ENCODE measurements at places on chromosomes 16 and 17. TPM values are rescaled to one million over a fixed set of nuclear protein-coding genes. Genes with fewer than 3 reads are reported as not detected.

DNA sequence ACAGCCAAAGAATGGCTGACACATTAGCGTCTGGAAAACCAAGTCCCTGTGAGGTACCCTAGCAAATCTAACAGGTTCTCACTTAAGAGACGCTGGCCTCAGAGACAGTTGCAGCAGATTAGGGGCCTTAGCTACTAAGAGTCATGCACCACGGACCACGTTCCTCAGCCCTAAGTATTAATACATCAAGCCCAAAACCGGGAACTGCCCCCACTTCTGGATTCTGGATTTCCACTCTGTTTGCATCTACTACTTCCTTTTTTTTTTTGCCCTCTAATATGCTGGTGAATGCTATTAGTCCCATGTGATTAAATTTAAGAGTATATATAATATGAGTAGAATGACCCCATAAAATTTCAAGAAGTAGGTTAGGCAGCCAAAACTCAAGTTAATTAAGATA is 775 bp upstream of the TERB1 start:
- no peak for DNase-seq

DNA sequence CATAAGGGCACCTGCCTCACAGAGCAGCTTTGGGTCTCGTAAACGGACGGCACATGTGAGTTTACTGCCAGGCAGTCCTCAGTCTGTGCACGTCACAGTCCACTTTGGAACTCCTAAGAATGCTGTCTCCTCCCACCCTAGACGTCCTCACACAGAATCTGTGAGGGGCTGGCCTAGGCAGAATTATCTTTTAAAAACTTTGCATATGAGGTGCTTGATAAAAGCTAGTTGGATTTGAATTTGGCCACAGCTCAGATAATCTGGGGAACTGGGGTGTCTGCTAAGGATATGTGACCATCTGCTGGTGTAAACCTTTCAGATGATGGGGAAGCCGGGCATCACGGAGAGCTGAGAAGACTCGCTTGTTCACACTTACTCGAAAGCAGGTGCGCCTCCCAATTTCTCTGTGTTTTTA is 64.4 kb downstream of the METRNL start:
- no peak for DNase-seq

DNA sequence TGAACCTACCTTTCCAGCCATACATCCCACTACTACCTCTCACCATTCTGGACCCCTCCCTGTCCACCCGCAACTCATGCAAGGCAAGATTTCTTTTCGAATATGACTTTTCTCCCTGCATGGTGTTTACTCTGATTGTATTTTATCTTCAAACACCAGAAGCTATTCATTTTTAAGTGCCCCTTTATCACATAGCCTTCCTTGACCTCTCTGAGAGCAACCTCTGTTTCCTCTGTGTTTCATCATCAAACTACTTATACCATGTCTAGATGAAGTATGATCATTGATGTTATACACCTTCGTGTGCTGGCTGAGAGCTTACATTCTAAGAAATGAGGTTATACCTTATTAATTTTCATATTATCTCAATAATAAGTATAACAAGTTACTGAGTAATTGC is 31.8 kb downstream of the SYCE1L start:
- DNase-seq: no peak

GRCh38 chr16:88482630-88483391 is 29.7 kb downstream of the ZFPM1 start:
- no peak for DNase-seq

The BRCA1 gene
- 19.4 TPM for total RNA-seq

GRCh38 chr17:29010586-29010985 is 4.8 kb upstream of the SEZ6 start:
- DNase-seq: no peak

The CDK5R1 gene
- total RNA-seq: 6.9 TPM

DNA sequence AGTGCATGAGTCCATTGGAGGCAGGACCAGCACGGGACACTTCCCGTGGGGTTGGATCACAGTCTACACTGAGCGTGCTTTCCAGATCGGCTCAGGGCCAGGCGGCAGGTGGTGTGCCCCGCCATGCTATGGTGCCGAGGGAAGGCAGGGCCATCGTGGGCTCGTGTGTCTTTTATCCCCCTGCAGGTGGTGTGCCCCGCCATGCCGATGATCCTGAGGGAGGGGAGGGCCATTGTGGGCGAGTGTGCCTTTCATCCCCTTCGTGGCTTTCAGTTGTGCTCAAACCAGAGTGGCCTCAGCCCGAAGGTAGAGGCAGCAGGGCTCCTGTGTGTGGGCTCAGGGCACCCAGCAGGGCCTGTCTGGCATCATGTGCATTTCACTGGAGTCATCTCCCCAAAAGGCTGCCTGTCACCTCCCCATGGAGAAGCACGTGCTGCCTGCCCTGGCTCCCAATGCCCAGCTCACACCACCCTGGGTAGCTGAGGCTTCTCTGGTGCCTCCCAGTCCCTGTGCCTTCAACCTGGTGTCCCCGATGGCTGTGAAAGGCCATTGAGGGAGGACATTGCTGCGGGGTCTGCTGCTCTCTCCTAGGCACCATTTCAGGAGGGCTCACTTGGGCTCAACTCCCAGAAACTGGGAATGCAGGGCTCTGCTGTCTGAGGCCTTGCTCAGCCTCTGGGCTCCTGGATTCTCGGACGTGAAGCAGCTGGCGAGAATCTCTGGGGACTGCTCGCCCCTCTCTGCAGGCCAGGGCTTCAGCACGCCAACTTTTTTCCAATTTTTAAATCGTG is 207.6 kb downstream of the NPIPB11 start:
- DNase-seq: peak; percentile 62

The PMFBP1 gene
- total RNA-seq: 2.6 TPM

- peak; percentile 85 for DNase-seq
Observed at GRCh38 chr16:71610936-71611871, 14.8 kb upstream of the MARVELD3 start.

The OR1F1 gene
- not detected for total RNA-seq

DNA sequence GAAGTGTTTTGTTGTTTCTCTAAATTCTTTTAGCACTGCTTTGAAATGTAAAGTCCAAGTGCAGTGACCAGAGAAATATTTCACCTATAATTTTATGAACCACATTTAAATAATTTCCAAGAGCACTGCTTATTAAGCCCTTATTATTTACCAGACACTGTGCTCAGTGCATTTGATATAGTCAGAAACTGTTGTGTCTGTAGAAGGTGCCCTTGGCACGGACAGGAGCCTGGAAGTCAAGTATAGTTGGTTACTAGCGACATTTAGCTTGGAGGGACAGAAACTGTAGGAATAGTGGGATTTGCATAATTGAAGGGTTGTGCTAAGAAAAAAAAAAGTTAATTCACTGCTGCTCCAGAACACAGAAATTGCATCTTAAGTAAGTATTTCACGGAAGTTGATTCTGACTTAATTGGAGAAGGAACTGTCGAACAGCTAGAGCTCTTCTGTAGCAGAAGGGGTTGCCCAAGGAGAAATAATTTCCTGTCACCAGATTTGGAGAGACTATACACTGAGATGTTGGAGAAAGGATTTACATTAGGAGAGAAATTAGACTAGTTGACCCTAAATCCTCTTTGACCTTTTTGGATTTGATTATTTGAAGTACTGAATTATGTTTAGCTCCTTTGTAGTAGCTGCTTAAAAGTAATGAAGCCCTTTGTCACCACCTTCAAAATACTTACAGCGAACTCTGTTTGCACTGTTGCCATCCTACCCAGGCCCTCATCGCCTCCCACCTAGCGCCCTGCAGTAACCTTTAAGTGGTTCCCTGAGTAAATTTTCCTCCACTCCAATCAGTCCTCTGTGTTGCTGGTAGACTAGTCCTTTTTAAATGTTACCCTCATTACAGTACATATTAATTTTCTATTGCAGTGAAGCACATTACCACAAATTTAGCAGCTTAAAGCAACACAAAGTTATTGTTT is 25.6 kb downstream of the COX10 start:
- DNase-seq: no peak

The BFAR gene
- 67.6 TPM for total RNA-seq

- DNase-seq: no peak
Observed at GRCh38 chr17:55769625-55770000, 18.8 kb downstream of the PCTP start.

The NT5M gene
- 5.9 TPM for total RNA-seq

The VMO1 gene
- total RNA-seq: 1.2 TPM

Measured in type B pancreatic cell (in vitro differentiated cells).